H7 (cell line): ENCODE measurements at places on chromosomes 1 and 21. TPM values are rescaled to one million over a fixed set of nuclear protein-coding genes. Genes with fewer than 3 reads are reported as not detected.

The CATSPERE gene
- total RNA-seq, result 0.14 TPM in 1 of 2 replicates, not detected in the other

DNA sequence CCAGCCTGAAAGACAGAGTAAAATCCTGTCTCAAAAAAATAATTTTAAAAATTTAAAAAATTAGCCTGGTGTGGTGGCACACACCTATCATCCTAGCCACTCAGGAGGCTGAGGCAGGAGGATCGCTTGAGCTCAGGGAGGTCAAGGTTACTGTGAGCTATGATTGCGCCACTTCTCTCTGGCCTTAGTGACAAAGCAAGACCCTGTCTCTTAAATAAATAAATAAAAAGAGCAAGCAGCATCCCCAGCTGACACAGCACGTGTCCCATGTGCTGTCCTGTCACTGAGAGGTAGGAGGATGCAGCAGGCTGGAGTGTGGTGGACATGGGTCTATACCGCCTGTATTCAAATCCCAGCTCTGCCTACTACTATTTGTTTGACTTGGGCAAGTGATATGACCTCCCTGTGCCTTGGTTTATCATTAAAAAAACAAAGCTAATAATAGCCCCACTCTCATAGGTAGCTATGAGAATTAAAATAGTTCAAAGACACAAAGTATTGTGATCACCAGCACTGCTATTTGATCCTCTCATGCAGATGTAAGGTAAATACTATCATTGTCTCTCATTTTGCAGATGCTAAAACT is 22.2 kb upstream of the ECE1 start:
- DNase-seq, result no peak

DNA sequence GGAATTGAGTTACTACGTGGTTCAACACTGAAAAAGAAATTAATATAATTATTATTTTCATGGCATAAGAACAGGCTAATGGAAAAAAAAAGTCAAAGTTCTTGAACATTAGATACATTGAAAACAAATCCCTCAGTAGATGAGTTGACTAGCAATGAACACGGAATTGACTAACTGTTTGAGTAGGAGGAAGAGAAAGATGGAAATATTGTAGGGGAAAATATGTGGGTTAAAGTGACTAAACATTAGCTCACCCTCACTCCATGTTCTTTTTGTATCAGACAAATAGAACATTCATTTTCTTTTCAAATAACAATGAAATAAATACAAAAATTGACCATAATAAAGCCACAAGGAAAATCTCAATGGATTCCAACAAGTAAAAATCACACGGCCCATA is 84.3 kb downstream of the KCNK2 start:
- no peak for DNase-seq

DNA sequence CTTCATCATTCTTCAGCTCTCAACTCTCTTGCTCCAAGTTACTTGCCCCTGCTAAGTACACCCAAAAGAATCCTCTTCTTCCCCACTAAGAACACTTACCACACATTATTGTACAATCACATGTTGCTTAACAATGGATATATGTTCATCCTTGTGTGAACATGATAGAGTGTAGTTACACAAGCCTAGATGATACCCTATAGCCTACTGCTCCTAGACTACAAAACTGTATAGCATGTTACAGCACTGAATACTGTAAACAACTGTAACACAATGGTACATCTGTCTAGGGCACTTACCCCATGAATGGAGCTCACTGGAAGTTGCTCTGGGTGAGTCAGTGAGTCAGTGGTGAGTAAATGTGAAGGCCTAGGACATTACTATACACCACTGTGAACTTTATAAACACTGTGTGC is 77.4 kb downstream of the RERE start:
- DNase-seq, result no peak

The UBL4B gene
- total RNA-seq, result not detected in 2 replicates

GRCh38 chr1:12415038-12415466 is 185.2 kb downstream of the VPS13D start:
- DNase-seq, result no peak

The PAFAH2 gene
- 11.1 and 13.0 TPM in 2 replicates for total RNA-seq

DNA sequence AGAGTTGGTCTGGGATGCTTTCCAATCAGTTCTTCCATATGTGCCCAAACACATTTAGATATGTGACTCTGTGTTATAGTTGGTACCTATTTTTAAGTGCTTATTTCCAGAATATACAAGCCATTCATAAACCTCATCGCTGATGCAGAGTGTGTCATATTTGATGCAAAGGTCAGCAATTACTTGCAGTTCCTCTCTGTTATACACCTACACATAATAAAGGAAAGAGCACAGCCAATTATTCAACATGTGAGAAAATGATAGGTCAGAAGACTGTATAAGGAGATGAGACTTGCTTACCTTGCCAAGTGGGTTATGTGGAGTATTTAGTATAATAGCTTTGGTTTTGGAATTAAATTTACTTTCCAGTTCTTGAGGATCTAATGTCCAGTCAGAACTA is 31.3 kb downstream of the KYAT3 start:
- DNase-seq, result no peak

- no peak for DNase-seq
Observed at GRCh38 chr21:25467896-25468295, 139.4 kb downstream of the MRPL39 start.

DNA sequence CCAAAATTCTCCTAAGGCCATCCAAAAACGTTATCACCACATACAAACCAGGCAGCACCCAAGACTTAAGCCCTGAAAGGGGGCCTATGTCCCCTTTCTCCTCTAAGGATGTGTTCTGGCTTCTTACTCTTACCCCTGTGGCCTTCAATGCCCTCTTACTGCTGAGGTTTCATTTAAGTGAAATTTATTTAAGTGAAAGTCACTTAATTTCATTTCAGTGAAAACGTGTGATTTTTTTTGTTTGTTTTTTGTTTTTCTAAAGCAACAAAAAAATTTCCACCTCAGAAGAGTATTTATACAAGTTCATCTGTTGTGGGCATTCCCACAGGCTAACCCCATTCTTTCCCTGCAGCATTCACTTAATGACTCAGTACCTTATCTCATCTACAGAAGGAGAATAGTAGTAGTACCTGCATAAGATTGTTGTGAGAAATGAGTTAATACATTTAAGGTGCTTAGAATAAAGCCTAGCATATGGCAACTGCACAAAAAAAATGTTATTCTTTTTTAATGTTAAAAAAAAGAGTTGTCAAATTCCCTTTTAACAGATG is 220.6 kb downstream of the CHRM3 start:
- no peak for DNase-seq

The AMY2B gene
- total RNA-seq, result 2.7 and 3.0 TPM in 2 replicates

The ARHGEF10L gene
- 54.8 and 76.9 TPM in 2 replicates for total RNA-seq

DNA sequence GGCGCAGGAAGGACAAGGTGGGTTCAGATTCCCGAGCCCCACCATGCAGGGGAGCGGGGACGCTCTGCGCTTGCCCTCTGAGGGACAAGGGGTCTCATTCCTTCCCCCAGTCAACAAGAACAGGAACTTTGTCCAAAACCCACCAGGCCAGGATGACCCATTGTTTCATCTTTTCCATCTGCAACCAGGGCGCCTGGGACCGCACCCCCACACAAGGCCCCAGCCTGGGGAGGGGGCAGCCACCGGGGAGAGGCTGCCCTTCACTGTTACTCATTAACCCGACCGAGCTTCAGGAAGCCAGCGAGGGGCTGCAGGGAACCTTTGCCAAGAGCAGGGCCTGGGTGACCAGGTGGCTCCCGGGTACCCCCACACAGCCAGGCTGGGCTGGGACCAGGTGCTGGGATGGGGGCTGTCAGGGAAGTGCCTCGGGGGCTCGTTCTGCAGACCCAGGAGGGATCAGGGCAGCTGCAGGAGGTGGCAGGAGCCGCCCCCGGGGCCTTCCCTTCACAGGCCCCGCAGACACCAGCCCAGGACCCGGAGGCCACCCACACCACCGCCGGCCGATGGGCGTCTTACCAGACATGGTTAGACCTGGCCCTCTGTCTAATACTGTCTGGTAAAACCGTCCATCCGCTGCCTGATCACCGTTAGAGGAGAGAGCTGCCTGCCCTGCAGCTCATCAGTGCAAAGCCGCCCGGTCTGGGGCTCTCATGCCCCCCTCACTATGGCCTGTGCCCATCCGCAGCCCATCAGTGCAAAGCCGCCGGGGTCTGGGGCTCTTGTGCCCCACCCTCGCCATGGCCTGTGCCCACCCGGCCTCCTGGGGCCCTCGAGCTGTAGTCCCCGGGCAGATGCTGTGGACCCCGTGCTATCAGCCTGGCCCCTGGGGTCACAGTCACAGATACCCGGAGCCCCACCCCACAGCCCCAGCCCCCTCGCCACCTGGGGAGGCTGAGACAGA is 4.9 kb upstream of the TTLL10 start:
- peak; percentile 69 for DNase-seq

The NFASC gene
- total RNA-seq, result 22.4 and 23.6 TPM in 2 replicates

The TTC39A gene
- 11.6 and 12.3 TPM in 2 replicates for total RNA-seq

GRCh38 chr21:31370893-31371544 is 27.0 kb upstream of the TIAM1 start:
- no peak for DNase-seq

DNA sequence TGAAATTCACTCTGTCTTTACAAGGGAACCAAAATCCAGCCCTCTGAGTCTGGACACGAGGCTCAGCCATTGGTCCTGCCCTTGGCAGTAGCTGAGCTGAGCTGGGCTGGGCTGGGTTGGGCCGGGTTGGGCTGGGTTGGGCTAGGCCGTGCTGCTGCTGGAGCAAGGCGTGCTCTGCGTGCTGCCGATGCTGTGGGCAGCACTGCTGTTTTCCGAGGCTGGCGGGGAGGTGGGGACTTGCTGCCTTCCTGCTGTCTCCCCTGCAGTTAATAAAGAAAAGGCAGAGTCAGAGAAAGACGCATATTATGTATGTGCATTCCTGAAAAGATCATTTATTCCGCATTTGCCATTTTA is 182.9 kb downstream of the CDC7 start:
- peak; percentile 56 for DNase-seq

DNA sequence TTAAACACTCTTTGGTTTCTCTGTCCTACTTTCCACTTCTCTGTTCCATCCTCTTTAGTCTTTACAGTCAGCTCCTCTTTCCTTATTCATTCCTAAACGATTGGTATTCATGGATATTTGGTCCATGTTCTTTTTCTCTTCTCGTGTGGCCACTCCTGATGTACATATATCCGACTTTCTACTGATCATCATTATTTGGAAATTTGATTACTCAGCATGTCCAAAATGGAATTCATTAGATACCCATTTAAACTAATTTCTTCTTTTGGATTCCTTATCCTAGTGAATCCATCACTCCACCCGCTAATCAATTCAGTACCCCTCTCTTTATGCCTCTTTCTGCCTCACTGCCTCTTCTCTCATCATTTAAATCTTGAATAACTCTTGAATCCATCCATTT is 43.8 kb upstream of the TNFSF18 start:
- DNase-seq, result no peak

The OR2G6 gene
- not detected in 2 replicates for total RNA-seq

DNA sequence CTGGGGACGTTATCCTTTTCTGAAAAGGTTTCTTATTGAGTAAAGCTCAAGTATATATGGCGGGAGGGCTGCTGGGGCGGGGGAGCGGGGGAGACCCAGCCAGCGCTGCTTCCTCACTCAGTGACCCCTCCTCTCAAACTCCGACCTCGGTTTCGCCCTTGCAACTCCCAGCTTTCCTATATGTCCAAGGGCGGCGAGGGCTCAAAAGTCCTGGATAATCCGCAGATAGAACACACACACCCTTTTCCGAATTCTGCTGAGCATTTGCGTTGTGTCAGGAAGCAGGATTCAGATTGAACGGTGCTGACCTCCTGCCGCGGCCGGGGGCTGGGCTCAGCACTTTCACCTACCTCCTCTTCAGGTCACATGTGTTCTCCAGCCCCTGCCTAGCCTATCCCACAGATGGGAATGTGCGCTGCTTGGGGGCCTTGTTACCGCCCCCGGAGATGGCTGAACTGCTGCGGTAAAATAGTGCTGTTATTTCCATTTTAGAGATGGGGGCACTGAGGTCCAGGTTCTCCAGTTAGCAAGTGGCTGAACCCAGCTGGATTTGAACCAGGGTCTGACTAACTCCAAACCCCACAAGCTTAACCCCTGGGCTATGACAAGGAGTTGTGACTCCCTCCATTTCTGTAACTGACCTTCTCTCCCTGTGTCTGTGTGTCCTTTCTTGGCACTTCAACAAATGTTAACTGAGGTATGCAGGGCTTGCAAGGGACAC is 795 bp upstream of the AHDC1 start:
- peak; percentile 71 for DNase-seq

The NPR1 gene
- 8.7 and 10.7 TPM in 2 replicates for total RNA-seq

The SPRR2F gene
- not detected in 2 replicates for total RNA-seq

The A3GALT2 gene
- total RNA-seq, result not detected in 2 replicates

The LRP8 gene
- 144 and 157 TPM in 2 replicates for total RNA-seq

GRCh38 chr1:52556641-52557360 is 3.9 kb upstream of the TUT4 start:
- DNase-seq, result no peak

DNA sequence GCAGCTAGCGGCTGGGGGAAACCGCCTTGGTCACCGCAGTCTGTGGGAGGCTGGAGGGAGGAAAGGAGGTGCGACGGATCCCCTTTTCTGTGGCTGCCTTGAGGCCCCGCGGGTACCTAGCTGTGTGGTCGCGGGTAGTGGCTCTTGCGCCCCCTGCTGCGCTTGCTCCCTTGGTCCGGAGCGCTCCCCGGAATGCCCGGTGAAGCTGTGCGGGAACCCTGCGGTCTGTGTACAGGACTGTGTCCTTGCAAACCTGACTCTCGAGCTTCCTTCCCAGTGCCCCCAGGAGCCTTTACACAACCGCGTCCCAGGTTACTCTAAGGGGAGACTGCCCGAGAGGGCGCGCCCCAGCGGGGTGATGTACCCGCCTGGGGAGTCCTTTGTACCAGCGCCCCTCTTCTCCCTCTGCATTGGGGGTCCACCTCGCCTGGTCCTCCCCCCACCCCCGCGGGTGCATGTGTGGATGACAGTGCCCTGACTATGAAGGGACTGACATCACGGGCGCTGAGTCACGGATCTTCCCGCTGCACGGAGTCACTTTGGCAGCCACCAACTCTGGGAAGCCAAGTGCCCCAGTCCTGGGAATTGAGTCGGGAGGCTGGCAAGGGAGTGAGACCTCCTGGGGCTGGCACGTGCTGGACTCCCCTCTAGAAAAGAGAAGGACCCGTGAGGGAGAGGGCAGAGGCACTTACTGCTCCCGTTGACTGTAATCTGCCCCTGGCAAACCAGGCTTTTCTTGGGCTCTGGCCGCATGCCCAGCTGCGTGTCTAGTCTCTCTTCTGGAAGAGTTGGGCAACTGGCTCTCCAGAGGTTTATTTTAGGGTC is 816 bp downstream of the IL6R start:
- peak; percentile 67 for DNase-seq
